ENCODE measurements at places on chromosomes 6 and 20.

DNA sequence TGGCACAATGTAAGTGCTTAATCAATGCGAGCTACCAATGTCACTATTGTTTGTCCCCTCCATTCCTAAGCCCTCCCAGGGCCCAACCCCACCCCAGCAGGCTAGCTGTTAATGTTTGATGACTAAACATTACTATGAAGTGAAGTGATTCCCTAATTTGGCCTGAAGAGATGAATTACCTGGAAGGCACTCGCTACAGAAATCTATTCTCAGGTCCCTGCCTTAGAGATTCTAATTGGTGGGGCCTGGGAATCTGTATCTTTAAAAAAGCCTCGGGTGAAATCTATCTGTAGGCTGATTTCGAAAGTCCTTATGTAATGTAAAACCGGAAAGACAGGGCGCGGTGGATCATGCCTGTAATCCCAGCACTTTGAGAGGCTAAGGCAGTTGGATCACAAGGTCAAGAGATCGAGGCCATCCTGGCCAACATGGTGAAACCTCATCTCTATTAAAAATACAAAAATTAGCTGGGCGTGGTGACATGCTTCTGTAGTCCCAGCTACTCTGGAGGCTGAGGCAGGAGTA lies 16.9 kb upstream of the SNAI1 start:
- no peak for DNase-seq

DNA sequence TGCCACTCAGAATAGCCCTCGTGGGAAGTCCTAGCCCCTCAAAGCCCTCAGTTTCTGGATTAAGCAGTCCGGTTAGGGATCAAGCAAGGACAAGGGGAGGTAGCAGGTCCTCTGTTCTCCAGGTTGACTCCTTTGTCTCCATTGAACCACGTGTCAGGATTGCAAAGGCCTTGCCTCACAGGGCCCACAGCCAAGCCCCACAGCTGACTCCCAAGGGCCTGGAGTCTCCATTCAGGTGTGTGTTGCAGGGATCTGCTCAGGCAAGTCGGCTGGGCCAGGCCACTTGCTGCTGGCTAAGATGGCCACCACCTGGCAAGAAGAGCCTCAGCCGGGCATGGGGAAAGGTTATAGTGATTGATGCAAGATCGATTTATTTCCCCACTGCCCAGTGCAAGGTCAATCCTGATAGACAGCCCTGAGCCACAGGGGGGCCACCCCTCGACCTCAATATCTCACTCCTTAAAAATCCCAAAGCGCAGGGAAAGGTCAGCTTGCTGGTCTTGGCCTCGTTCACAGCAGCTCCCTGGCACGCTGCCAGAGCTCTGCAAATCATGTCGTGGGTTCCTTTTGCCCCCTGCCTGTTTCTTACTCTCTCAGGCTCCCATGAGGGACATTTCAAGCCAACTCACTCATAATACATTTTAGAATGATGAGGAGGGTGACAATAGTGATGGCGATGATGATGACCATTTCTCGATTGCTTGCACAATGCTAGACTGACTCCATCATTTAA lies 75.9 kb downstream of the EDN3 start:
- no peak for DNase-seq

- DNase-seq = no peak
Observed at GRCh38 chr20:45545351-45545750, 1.9 kb downstream of the EPPIN start.

GRCh38 chr20:35145141-35145564 lies 2.0 kb downstream of the EDEM2 start:
- peak; percentile 66 for DNase-seq

DNA sequence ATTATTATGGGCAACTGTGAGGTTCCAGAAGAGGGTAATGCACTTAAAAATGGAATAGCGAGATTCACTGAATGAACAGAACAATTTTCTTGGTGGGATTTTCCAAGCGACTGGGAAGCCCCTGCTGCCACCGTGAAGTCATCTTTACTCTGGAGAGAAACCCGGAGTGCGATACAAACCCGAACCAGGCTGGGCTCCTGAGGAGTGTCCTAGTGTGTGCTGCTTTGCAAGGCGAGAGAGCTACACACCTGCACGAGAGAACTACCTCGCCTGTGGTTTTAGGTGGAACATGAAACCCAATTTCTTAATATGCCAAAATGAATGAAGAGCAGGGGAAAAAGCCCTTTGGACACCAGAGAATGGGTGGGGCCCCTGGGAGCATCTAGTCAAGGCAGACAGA lies 33.5 kb upstream of the DACT2 start:
- DNase-seq = no peak

DNA sequence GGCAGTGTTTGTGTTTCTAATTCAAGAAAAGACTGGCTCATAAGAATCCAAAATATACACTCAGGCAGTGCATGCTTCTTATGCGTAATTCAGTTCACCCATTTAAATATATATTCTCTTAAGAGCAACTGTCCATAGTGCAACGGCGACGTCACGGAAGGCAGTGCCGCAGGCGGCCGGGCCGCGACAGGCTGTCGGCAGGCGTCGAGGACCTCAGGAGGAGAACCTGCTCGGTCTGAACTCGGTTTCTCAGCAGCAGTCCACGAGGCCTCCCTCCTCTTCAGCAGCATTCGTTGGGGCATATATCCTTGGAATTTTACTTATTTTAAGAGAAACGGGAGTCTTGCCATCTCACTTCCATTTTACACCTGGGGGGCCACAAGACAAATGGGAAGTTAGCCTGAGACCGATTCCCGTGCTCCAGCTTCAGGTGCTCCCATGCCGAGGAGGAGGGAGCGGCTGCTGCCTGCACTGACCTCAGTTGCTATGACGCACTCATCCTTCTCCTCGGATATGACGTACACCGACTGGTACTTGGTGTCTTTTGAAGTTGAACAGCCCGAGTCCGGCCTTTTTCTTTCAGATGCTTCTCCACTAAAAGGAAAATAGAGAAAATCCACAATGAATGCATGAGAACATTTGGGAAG lies 8.2 kb downstream of the DLL1 start:
- no peak for DNase-seq

- DNase-seq = peak; percentile 83
Observed at GRCh38 chr6:13355043-13355945, 27.0 kb upstream of the TBC1D7 start.

All from adipocyte (in vitro differentiated cells).